Breast epithelium (tissue), 4 donors: ENCODE measurements at places on chromosomes 13 and 19.

- DNase-seq: no peak
Measured at GRCh38 chr13:66077132-66077689, 1152.9 kb downstream of the PCDH9 start.

- DNase-seq: no peak
Measured at GRCh38 chr13:21328836-21329477, 130.1 kb downstream of the ZDHHC20 start.

DNA sequence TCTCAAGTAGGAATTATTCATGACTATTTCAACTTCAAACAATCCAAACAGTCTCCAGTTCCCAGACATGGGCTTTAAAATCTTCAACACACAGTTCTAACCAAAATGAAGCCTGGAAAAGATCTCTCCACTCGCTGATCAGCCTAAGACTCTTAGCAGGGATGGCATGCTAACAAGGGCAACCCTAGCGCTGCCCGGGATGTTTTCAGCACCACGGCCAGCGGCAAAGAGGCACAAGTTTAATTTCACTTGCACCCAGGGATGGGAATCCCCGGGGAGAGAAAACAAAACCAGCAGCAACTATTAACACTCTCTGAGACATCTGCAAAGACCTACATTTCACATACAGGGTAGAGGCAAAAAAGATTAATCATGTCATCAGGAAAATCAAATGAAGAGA is 43.0 kb downstream of the CACNA1A start:
- no peak for DNase-seq

DNA sequence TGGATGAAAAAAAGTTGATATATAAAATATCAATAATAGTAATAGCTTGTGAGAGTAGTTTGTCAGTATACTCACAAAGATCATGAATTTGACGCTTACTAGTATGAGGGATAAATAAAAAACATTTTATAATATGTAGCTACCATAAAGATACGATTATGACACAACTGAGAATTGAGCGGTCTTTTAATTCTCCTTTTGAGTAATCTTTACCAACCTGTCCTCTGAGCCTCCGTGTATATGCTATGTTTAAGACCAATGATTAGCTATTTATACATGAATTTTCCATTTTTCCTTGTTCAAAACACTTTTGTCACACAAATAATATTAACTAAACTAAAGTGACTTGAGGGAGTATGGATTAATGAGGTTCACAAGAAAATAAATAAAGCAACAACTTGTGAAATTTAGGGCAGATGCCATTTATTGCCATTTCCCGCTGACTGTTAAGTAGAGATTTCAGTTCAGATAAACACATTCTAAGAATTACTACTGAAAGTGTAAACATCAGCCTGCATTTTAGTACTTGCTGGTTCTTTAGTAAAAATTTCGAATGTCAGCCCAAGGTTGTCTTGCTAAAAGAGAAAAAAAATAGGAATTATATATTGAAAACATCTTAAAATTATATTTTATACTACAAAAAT is 6.2 kb upstream of the IRS2 start:
- DNase-seq: no peak

- no peak for DNase-seq
Measured at GRCh38 chr13:33711436-33711835, 106.5 kb upstream of the RFC3 start.

- DNase-seq: no peak
Measured at GRCh38 chr19:21704320-21704719, 63.1 kb downstream of the ZNF100 start.

- DNase-seq: no peak
Measured at GRCh38 chr19:13430790-13431582, 75.3 kb downstream of the CACNA1A start.

DNA sequence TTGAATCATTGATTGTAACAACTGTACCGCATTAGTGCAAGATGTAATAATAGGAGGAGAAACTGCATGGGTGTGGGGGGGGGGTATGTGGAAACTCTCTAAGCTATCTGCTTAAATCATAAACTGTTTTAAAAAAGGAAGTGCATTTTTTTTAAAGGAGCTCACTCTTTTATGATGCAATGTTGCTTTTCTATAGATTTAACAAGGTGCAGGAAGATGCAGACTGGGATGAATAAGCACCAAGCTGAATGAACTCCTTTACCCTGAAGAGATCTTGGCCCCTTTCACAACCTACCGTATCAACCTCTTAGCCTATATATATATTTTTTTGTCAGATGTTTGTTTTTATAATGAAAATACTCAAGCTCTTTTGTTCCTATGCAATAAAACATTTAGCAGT is 95.9 kb downstream of the AKAP11 start:
- no peak for DNase-seq

DNA sequence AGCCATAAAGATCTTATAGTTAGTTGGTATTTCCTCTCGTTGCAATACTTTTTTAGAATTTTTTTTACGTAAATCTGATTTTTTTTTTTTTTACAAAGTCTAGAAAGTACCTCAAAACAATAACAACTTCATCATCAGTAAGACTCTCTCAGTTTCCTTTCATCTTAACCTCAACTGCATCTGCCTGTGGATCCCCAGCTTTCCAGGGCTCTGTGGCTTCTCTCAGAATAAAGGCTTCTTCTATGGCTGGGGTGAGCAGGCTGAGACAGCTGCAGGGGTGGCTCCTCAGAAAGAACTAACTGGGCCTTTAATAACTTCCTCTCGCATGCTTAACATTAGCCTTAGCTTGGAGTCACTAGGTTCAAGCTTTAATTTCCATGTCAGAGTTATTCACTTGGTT is 4.2 kb downstream of the ZNF506 start:
- DNase-seq: no peak

DNA sequence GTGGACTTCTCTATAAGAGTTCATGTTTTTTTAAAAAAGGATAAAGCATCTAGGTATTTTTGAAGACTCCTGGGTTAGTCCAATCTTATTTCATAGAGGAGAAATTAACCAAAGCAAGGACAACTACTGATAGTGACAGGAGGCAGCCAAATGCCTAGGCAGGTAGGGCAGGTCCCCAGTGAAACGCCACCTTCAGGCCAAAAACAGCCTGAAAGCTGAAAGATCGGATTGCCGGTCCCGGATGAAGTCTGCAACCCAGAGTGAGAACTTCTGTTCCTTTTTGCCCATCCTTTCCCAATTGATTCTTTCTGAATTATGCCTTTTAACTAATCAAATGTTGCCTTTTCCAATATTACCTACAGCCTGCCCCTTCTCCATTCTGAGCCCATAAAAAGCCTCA is 6.1 kb upstream of the GGACT start:
- no peak for DNase-seq

DNA sequence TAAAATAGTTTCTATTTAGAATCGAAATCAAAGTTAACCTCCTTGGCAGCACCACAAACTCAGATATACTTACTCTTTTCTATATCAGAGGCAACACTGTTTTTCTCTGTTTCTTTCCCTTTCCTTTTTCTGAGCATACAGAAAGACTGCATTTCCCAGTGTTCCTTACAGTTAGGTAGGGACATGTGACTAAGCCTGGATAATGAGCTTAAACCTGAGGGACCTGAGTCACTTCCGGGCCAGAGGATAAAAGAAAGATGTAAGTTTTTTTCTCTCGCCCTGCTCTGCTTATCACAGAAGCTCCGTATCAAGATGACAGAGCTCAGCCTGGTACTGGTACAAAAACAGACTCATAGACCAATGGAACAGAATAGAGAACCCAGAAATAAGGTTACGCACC is 531.9 kb downstream of the KLF12 start:
- DNase-seq: no peak

DNA sequence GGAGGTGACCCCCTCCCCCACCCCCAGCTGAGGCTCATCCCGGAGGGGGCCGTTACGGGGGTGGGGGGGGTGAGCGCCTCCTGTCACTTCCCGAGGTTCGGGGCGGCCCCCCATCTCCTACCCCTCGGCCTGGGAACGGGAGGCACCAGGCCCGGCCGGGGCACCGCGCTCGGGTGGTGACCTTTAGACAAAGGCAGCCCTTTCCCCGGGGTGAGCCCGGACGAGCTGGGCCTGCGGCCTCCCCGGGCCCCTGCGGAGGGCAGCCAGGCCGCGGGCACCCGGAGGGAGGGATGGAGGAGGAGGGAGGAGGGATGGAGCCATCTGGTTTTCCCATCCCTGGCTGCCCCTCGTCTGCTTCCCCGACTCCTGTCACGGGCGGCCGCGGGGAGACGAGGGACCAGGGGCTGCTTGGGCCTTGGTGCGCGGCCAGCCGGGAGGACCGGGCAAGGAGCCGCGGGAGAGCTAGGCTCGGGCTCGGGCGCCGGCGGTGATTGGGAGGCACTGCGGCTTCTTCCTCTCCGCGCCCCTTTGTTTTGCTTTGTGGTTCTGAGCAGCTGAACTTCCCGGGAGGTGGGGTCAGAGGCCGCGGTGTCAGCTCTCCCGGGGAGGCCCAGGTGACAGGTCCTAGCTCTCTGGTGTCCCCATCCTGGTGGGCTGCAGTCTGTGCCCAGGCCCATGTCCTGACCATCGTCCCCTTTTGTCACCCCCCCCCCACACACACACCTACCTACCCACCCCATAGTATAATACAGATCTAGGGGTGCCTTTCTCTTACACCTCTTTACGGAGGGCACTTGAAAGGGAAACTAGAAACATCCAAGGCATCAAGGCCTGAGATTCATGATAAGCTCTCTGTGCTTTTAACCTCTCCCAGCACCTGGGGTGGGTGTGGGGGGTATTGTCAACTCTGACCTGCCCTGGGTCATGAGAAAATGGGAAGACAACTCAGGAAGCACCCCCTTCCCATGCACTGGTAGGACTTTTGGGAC is 1.3 kb downstream of the BICRA start:
- DNase-seq: no peak
